LNCaP clone FGC (cell line): ENCODE measurements at places on chromosomes 4 and X.

DNA sequence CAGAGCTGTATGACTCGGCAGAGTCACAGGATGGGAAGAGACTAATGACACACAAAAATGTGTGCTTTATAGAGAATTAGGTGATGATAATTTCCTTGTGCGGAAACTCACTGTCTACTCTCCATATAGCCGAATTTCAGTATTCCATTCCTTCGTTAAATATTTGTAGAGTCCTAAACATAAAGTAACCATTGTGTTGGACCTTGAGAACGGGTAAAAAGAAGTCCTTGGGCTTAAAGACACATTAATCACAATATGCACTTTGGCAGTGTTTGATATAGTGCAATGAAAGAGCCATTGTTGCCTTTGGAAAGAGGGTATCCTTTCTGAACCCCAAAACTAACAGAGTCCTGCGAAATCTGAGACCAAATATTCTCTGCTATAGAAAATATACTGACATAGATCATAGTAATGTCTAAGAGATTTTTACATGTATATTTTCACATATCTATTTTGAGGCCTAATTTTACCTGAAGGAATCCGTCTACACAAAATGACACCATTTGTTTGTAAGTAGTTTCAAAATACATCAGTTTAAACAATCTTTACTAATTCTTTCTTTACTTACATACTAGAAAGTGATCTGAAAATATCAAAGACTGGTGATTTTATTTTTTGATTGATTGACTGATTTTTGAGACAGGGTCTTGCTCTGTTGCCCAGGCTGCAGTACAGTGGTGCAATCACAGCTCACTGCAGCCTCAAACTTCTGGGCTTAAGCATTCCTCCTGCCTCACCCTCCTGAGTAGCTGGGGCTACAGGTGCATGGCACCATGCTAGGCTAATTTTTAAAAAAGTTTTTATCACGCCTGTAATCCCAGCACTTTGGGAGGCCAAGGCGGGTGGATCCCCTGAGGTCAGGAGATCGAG is 296.8 kb downstream of the DCTD start:
- DNase-seq, result no peak

GRCh38 chrX:40550066-40550465 is 30.7 kb upstream of the ATP6AP2 start:
- no peak for DNase-seq

DNA sequence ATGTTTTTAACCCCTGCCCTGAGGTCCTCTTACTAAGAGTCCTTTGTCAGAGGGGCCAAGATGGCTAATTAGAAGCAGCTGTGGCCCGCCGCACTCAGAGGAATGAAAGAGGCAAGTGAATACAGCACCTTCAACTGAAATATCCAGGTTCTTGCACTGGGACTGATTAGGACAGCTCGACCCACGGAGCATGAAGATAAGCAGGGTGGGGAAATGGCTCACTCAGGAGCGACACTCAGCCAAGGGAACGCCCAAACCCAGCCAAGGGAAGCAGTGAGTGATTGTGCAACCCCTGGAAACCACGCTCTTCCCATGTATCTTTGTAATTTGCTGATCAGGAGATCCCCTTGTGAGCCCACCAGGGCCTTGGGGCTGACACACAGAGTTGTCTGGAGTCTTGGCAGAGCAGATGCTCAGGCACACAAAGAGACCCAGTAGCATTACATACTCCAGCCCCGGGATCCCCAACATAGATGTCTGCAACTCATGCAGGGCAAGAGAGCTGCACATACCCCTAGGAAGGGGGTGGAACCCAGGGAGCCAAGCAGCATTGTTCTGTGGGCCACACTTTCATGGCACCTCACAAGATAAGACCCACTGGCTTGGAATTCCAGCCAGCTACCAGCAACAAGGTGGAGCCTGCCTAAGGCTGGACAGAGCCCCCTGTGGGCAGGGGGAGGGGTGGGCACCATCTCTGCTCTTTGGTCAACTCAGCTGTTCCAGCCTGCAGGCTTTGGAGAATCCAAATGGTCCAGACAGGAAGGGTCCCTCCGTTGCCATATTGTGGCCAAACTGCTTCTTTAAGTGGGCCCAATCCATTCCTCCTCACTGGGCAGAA is 23.3 kb downstream of the F8A3 start:
- DNase-seq, result no peak

DNA sequence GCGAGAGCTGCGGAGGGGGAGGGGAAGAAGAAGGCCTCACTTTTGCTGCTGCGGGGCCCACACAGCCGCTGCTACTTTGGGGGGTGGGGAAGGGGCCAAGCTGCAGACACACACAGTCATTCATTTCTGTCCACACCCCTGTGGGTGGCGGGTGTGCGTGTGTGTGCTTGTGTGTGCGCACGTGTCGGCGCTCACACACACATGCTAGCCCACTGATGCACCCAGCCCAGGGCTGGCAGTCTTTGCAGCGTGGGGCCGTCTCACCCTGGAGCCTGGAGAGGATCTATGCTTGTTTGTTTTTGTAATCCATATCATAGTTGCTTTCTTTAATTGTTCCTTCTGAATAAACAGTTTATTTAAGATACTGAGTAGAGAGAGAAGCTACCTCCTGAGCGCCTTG is 4.0 kb downstream of the DUSP9 start:
- DNase-seq, result no peak

- no peak for DNase-seq
These were observed 44.6 kb downstream of the C4orf50 start for GRCh38 chr4:5973486-5974220.
